ENCODE measurements at places on chromosomes 4 and X. TPM values are rescaled to one million over a fixed set of nuclear protein-coding genes. Genes with fewer than 3 reads are reported as not detected.

- DNase-seq = no peak
Measured at GRCh38 chr4:106314960-106315359, 1.0 kb downstream of the TBCK start.

DNA sequence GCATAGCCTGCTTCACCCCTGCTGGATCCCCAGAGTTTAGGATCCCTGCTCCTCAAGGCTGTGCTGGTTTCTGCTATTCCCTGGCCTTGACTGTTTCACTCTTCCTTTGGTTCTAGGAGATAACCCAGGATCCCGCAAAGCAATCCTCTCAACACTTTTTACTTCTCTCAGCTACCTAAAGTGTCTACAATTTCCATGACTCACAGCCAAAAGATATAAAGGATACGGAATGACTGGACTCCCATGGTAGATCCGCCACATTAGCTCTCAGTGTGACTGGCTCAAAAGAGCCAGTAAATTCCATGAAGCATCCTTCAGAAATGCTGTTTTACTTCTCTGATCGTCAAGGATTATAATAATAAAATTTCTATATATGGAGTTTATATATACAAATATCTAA, 66.3 kb upstream of the TMEM164 start:
- DNase-seq = no peak

DNA sequence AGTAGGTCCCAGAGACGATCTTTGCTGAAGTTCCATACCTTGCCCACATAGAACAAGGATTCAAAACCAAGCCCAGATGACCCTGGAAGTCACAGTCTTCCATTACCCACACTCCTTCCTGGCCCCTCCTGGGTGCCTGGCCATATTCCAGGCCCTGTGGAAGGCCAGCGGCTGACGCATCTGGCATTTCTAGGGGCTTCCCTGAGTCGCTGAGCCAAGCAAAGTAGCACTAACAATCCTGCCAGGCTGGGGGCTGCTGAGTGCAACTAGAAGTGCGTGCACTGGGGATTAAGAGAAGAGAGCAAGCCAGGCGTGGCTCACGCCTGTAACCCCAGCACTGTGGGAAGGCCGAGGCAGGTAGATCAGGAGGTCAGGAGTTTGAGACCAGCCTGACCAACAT, 175.2 kb upstream of the CPEB2 start:
- DNase-seq = no peak

GRCh38 chr4:110498420-110498819, 22.5 kb downstream of the ENPEP start:
- no peak for DNase-seq

DNA sequence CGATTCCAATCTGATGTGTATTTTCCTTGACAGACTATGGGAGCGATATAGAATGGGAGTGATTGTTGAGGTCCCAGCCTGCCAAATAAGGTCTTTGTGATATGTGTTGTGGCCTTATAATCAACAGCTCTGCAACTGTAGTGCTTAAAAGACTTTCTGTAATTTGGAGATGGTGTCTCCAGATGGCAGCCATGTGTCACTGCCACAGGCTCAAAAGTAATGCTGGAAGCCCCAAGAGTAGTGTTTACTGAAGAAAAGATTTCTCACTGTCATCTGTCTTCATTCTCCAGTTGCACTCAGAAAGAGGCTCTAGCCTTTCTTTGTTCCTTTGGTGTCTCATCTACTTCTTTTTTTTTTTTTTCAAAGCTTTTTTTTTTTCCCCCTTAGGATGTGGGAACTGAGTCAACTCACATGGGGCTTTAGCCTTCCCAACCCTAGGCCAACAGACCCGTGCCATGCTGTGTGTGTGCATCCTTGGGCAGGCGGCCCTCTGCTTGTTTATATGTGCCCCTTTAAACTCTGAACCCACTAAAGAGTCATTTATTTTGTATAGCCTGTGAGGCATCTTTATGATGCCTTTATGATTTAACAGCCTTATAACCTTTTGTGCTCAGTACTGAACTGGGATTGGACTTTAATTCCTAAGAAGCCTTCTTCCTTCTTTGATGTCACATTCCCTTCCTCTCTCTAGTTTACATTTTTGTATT, 15.6 kb downstream of the SRPX2 start:
- no peak for DNase-seq

The ZNF630 gene
- 3.6 TPM for total RNA-seq

DNA sequence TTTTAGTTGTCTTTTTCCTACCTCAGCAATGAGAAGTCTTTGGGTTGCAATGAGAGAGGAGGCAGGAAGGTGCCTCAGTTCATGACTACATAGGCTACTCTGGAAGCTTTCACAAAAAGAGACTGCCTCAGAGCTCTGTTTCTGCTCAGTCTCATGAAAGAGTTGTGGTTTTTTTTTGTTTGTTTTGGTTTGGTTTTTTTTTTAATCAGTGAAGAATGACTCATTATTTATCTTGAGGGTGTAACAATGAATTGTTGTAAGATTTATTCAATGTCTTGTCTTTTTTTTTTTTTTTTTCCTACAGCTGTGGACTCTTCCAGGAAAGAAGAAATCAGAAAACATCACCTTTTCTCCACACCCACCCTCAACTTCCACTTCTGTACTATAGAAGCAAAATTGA, 67.5 kb upstream of the CXCL13 start:
- no peak for DNase-seq

DNA sequence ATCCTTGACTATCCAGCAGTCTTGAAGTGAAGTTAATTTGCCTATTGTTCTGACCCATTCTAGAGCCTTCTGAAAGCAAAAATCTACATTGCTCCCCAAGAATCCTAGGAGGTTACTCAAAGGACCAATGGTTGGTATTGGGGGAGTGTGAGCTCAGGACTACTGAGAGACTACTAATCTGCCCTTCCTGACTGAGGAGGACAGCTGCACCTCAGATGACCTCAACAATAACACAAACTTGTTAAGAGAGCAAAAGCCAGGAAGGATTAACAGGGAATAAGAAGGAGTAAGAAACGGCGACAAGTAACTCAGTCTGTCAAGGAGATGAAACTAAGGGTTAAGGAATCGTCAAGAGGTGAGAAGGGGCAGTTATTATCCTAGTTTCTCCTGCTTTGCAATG, 43.4 kb downstream of the IDS start:
- DNase-seq = no peak

DNA sequence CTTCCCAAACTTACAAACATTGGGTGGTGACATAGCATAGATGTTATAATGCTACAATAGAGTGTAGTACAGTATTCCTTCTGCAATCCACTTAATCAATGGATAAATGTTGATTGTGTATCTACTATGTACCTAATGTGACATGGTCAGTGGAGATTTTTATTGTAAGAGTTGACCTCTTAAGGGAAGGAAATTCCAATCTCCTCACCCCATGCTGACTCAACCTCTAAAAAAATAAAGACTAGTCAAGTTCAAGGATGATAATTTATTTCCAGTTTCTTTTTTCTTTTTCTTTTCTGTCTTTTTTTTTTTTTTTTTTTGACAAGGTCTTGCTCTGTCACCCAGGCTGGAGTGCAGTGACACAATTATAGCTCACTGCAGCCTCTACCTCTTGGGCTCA, 206.5 kb upstream of the STS start:
- no peak for DNase-seq

GRCh38 chrX:38315186-38315585, 12.1 kb downstream of the RPGR start:
- DNase-seq = no peak

- DNase-seq = no peak
Measured at GRCh38 chr4:90002441-90003062, 107.9 kb downstream of the MMRN1 start.

GRCh38 chrX:148615491-148615890, 115.1 kb downstream of the AFF2 start:
- DNase-seq = no peak

- DNase-seq = no peak
Measured at GRCh38 chrX:53324803-53325202, 43.4 kb upstream of the IQSEC2 start.

The RAB40AL gene
- total RNA-seq = 0.63 TPM

DNA sequence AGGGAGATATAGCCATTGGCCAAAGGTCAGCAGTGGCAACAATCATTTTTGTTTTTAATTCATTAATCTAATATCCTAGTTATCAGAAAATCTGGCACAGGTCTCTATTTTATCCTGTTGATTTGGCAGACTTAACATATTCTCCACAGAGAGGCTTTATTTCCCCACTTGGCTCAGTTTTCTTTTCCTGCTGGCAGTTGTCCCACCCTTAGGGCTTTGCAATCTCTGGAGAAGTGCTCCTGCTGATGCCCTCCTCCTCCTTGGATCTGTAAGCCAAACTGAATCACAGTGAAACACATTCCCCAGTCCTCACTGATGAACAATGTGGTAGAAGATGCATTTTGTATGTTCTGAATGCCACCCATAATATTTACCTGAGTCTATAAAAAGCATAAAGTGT, 889.7 kb downstream of the PDHA2 start:
- no peak for DNase-seq

DNA sequence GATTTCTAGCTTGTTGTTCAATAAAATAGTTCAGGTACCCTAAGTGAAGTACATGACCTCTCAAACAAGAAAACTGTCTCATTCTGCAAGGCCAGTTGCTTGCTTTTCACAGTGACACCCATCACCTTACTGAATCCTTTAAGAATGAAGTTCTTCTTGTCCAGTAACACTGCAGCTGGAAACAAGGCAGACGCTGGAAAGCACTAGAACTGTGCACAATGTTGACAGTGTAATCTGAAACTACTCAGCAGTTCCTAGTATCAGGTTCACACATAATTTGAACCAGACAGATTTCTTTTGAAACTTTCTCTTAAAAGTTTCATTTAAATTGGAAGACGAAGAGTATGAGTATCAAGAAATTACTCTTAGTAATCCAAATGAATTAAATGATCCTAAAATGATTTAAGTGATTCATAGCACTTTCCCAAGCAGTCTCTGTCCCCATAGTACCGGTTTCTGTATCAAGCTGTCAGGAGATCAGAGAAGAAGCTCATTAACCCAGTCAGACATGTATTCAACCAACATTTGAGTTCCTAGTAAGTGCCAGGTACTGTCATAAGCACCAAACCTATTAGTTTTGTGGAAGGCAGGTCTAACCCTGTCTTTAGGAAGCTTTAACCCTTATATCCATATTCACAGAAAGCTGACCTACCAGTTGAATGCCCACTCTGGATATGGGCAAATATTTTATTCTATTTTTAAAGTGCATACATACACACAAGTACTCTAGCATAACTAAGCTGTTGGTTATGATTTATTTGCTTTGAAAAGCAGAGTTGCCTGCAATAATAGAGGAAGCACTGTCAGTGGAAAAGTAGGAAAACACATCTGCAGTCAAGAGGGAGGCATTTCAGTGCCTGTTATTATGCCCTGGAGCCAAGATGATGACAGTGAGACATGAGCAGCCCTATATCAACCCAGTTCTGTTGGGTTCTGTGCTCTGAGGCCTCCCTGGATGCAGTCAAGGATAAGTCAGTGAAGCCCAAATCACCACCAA, 63.6 kb downstream of the PALLD start:
- no peak for DNase-seq

The SMARCA5 gene
- total RNA-seq = 69.2 TPM

The DMRTC1 gene
- total RNA-seq = 0.51 TPM

Measured in type B pancreatic cell (in vitro differentiated cells).